Epithelial cell of prostate (primary cell): ENCODE measurements at places on chromosomes 2 and 18.
A peak's percentile ranks its signal among the peaks of the same experiment; 100 is the strongest.

DNA sequence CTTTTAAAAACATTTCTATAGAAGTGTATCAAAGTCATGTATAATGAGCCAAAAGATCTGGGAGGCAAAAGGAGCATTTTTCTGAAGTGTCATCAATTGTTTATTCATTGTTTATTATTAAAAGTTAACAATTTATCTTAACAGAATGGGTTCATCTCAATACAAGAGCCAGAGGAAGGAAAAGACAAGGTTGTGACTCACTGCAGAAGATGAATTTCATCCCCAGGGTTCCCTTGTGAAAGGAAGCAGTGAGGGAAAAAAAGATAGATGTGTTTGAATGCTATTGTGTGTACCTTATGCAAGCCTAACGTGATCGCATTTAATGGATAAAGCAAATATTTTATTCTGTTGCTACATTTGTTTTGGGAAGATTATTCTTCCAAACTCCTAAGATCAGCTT lies 286.3 kb downstream of the PIEZO2 start:
- DNase-seq: no peak

GRCh38 chr2:69390471-69390870 lies 3.4 kb upstream of the GFPT1 start:
- DNase-seq: no peak

- no peak for DNase-seq
Measured at GRCh38 chr2:238974501-238975166, 126.7 kb downstream of the TWIST2 start.

- peak; percentile 91 for DNase-seq
Measured at GRCh38 chr2:150528861-150529801, 41.7 kb upstream of the RND3 start.

DNA sequence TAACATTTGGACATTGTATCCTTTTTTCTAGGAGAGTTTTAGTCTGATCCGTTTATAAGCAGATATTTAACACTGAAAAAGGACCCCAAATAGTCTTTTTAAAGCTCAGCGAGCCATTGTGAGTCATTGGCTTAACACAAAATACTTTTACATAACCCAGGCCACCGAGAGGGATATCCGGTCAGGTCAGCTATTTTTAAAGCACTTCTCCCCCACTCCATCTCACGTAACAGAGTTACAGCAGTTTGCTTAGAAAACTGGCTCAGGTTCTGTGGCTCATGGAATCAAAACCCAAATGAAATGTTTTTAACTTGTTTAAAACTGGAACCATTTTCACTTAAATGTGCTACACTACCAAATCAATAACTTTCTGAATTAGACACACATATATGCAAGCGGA lies 23.9 kb downstream of the COL4A3 start:
- no peak for DNase-seq

DNA sequence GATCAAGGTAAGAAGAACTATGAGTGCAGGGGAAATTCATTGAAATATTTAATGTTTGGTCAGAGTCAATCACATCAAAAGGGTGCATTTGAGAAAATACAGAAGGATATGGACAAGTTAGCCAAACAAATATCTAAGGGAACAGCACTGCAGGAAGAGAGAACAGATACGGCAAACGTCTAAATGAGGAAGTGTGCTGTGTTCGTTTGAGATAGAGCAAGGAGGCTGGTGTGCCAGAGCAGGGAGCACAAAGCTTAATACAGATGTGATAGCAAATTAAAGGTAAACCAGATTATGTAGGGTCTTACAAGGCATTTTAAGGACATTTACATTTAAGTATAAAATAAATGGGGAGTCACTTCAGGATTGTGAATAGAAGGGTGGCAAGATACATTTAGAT lies 241.3 kb upstream of the ZNF804A start:
- DNase-seq: no peak

- no peak for DNase-seq
Measured at GRCh38 chr2:241500431-241500975, 7.9 kb downstream of the STK25 start.

DNA sequence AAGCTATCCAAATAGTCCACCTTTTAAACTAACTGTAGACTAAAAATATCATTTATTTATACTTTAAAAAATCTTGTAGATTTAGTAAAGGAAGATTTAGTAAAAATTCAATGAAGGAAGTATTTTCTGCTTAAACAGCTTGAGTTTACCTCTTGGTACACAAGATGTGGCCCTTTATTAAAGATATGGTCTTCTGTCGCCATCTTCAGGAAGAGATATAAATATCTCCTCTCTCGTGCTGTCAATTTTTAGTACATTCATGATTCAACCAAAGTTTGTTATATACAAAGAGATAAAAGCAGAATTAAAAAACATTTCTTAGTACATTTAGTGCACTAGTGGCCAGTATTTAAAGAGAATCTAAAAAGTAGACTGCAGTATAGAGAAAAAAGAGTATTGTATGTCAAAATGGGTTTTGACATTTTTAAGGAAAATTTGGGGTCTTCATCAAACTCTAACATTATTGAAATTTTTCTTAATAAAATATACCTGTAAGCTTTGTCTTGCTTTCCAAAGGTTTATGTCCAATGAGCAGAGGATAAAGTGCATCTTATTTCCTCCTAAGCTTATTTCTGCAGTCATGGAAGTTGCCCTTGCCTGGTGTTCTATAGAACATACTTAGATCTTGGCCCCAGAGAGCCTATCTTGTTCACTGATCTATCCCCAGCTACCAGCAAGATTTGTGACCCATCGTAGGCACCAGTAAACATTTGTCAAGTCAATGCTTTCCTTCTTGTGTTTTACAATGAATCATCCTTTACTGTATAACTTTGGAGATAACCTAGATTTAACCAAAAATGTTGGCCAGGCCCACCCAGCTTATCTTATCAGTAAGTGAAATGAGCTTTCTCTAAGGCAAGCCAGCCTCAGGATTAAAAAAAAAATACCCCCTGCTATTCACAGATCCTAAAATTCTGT lies 18.5 kb upstream of the EML6 start:
- no peak for DNase-seq

GRCh38 chr18:48825101-48825745 lies 125.5 kb downstream of the SMAD7 start:
- no peak for DNase-seq

DNA sequence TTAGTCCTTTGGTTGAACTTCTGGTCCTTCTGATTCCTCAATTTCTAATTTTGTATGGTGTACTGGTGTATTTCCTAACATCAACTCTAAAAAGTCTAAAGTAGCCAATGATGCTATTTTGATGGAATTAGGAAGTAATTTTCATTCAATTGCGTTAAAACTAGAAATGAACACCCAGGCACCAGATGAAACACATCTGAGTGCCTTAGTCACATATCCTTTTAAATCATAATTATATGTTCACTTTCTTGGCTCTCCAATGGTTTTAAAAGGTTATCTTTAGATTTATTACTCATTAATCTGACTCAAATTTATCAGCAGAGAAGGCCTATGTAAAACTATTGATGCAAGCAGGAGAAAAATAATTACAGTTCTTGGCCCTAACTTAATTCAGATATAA lies 119.7 kb downstream of the GAREM1 start:
- DNase-seq: no peak

DNA sequence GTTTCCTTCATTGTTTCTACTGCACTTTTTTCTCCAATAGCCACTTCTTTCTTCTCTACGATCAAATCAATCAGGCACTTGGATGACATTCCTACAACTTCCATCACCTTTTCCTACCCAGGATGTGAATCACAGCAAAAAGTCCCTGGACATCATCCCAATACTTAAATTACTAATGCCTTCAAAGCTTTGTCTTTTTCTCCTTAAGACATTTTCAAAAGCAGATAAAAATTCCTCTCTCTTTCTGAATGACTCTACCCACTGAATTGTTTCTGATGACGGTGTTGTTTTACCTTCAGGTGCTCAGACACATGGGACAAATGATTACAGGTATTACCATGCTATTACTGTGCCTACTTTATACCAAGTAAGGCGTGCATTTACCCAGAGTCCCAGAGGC lies 500.9 kb downstream of the FBXO15 start:
- no peak for DNase-seq

- no peak for DNase-seq
Measured at GRCh38 chr2:69186614-69187013, 173.6 kb downstream of the ANTXR1 start.

- no peak for DNase-seq
Measured at GRCh38 chr2:28747714-28748113, 3.9 kb upstream of the PPP1CB start.

DNA sequence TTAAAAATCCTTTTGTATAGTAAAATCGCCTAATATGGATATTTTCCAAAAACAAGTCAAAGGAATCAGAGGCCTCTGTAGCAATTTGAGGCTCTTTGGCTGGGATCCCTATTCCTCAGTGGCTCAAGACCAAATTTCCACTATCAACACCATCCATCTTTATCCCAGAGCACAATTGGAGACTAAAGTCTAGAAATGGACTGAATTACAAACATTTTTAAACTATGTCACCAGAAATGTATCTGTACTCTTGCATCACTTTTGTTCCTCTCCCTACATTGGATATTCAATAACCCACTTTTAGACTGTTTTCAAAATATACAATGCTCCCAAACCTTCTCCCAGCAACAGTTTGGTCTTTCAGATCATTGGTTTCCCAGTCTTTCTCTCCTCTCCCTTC lies 140.4 kb upstream of the KLHL29 start:
- no peak for DNase-seq

GRCh38 chr2:159164457-159164911 lies 122.0 kb downstream of the WDSUB1 start:
- no peak for DNase-seq

DNA sequence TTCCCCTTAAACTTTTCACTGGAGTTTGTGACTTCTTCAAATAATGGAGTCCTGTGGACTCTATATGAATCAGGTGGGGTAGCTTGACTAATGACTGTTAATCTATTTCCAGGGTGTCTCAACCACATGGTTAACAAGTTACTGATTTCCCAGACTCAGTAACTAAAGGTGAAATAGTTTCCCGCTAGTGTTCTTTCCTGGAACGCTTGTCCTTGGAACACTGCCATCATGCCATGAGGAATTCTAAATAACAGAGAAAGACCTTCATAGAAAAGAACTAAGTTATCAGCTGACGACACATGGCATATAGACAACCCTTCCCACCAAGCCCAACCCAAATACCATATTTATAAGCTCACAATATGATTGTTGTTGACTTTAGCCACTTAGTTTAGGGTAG lies 1027.9 kb upstream of the FAM98A start:
- DNase-seq: no peak

GRCh38 chr2:98382086-98382485 lies 35.8 kb downstream of the CNGA3 start:
- DNase-seq: no peak

GRCh38 chr2:206040525-206040924 lies 45.4 kb downstream of the INO80D start:
- DNase-seq: no peak

DNA sequence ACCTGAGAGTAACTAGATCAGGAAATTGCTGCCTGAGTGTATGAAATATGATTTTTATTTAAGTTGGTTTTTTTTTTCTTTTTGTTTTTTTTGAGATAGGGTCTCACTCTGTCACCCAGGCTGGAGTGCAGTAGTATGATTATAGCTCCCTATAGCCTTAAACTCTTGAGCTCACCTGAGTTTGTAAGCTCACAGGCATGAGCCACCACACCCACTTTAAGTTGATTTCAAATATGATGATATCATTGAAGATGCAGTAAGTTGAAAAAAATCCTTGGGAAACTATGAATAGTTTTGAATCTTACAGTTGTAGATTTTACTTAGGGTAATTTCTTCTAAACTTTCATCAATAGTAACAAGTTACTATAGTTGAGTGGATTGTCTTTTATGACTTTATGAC lies 234.7 kb downstream of the ZNF407 start:
- DNase-seq: no peak

GRCh38 chr2:191846515-191847476 lies at the start of gene CAVIN2:
Gene CAVIN2 (minus strand): TSS chr2:191847088. CDS start chr2:191846925, 163 bp downstream.
- DNase-seq: peak; percentile 65

- no peak for DNase-seq
Measured at GRCh38 chr18:7233134-7233810, 2.4 kb downstream of the LRRC30 start.

DNA sequence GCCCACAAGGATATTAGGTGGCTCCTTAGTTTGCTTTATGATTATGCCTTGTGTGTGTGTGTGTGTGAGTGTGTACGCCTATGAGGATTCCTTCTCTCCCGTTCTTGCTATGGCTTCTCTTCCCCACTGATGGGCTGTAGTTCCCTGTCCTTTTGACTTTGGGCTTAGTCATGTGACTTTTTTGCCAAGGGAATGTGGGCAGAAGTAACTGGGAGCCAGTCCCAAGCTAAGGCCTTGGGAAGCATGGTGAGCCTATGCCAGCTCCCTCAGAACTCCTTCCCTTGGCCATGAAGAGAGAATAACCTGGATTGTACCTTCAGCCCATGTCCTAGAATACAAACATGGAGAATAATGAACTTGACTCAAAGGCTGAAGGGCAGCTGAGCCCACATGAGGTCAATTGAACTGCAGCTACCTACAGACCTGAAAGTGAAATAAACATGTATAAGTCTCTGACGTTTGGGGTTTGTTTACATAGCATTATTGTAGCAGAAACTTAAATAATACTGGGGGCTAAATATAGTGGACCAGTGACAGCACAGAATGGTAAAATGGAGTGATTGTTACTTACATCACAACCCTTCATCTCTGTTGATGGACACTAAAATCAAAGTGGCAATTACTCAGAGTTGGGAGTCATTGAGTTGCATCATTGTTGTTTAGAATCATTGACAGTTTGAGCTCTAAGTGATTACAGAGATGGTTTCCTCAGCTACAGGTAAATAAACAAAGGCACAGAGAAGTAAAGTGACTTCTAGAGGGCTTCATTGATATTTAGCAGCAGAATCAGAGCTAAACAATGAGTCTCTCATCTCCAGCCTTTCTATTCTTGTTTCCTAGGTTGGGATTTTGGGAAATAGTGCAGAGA lies 15.3 kb upstream of the IL36G start:
- DNase-seq: no peak

- DNase-seq: no peak
Measured at GRCh38 chr2:85761512-85761944, 7.7 kb downstream of the ATOH8 start.

DNA sequence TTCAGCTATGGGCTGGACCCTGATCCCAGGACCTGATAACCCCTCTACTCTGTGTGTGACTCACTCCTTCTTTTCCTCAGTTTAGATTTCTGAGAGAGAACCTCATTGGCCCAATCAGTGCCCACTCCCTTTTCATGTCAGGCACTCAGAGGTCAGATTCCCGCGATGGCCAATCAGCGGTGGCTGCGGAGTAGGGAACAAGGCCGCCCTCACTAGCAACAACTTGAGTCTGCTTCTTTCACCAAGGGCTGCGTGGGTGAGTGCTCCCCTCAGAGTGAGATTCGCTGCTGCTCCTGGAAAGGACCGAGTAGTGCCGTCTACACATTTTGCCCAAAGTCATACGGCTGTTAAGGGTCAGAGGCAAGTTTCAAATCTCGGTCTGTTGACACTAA lies 34.7 kb downstream of the NPPC start:
- no peak for DNase-seq
